Activated T-helper 17 cell treated with anti-CD3 and anti-CD28 coated beads, Interleukin-2, amount 50 U/mL, for 72 hours (primary cell): ENCODE measurements at places on chromosomes 13 and 19.
A peak's percentile ranks its signal among the peaks of the same experiment; 100 is the strongest.

DNA sequence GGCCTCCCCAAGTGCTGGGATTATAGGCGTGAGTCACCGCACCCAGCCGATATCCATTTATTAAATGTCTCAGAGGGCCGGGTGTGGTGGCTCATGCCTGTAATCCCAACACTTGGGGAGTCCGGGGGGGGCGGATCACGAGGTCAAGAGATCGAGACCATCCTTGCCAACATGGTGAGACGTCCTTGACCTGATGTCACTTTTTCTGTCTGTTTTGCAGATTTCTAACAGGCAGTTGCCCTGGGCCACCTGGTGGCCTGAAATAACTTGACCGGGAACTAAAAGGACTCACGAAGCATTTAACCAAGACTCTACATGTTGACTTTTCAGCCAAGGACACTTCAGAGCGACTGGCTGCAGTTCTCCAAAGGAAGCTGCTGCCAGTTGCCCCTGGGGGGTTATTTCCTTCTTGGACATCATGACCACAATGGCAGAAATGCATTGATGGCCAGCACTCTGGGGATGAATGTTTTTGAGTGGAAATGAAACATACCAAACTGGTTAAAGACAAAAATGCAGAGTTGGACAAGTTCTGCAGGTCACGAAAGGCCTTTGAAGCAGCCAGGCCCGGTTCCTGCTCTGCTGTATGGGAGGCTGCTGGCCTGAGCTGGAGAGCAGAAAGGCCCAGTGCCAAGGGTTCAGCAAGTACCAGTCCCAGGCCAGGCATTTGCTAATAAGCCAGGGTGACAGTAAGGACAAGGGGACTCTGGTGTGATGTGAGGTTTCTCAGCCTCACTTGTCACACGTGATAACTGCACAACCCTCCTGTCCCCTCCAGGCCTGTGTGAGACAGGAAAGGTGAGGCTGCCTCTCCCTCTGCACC, 8.3 kb downstream of the ZNF837 start:
- ATAC-seq: no peak

DNA sequence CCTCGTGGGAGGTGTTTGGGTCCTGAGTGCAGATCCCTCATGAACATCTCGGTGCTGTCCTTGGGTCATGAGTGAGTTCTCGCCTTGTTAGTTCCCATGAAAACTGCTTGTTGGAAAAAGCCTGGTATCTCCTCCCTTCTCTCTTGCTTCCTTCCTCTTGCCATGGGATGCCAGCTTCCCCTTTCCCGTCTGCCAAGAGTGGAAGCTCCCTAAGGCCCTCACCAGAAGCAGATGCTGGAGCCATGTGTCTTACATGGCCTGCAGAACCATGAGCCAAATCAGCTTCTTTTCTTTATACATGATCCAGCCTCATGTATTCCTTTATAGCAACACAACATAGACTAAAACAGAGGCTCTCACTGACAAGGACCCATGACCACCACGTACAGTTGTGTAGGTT, 8.2 kb downstream of the ADGRE2 start:
- ATAC-seq: no peak

GRCh38 chr19:19655051-19655594, 8.4 kb downstream of the ATP13A1 start:
- ATAC-seq: no peak

- no peak for ATAC-seq
Observed at GRCh38 chr13:50079655-50080202, 64.5 kb downstream of the KCNRG start.

GRCh38 chr19:46466536-46467196, 4.7 kb downstream of the PNMA8A start:
- peak; percentile 96 for ATAC-seq

- no peak for ATAC-seq
Observed at GRCh38 chr19:18401580-18402112, 4.2 kb upstream of the LRRC25 start.

- ATAC-seq: no peak
Observed at GRCh38 chr13:105083992-105084391, 1451.5 kb downstream of the EFNB2 start.

DNA sequence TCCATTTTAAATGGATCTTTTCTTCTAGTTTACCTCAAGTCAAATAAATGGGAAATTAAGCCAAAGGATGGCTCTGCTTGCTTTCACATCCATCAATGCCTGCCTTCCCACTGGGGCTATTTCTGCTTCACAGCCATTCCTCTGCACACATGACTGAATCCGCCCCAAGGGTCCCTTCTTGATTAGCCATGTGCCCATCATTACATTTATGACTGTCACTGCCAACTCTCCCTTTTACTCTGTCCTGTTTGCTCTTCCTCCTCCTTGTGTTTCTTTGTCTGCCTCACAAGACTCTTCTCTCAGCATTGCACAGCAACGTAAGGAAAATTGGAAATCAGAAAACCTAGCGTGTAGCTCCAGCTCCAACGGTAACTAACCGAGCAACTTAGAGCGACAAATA, 410.2 kb downstream of the TBC1D4 start:
- no peak for ATAC-seq

GRCh38 chr13:76307142-76307541, 579.1 kb downstream of the KCTD12 start:
- ATAC-seq: no peak

- no peak for ATAC-seq
Observed at GRCh38 chr19:27742041-27742440, 1470.9 kb downstream of the UQCRFS1 start.

DNA sequence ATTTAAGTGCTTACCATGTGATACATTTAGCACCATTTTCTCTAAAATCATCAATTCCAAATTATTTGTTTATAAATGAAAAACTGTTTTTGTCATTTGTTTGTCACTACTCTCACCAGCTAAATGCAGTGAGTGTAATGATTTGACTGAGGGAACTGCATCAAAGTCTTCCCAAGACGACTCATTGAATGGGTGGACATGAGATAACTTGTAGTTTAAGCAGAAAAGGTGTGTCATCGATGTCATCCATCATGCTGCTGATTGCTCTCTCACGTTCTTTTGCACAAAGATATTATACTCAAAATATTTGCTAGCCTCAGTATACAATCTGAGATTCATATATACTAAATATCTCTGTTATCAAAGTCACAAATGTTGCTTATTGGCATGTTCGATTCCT, 366.5 kb downstream of the IRS2 start:
- no peak for ATAC-seq

- no peak for ATAC-seq
Observed at GRCh38 chr13:82800391-82800790, 1081.9 kb downstream of the SLITRK1 start.

DNA sequence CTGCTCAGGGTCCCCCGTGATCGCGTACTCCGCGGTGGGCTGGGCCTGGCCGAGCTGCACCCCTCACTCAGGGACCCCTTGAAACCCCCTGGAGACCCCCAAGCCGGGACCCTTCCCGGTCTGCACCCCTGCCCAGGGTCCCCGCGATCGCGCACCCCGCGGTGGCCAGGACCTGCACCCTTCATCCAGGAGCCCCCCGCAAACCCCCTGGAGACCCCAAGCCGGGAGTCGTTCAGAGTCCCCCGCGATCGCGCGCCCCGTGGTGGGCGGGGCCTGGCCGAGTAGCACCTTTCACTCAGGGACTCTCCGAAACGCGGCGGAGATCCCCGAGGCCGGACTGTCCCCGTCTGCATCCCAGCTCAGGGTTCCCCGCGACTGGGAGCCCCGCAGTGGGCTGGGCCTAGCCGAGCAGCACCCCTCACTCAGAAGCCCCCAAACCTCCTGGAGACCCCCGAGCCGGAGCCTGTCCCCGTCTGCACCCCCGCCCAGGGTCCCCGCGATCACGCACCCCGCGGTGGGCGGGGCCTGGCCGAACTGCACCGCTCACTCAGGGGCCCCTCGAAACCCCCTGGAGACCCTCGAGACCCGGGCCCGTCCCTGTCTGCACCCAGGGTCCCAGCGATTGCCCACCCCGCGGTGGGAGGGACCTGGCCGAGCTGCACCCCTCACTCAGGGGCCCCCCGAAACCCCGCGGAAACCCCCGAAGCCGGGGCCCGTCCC, 748 bp downstream of the LMNB2 start:
- peak; percentile 49 for ATAC-seq

DNA sequence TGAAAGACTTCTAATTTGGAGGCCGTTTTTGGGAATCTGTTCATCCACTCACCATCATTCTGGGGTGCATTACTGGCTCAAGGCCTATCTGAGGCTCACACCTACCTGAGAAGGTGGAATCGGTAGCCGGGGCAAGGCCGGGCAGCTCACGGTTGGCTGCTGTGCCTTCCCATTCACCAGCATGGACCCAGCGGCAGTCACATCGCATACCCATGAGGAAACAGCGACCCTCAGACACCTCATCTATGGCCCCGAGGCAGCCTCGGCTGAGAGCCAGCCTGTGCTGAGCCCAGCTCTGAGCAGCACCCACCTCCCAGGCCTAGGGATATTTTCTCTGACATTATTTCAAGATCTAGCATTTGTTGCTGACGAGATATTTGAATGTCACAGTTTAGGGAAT, 130.5 kb downstream of the ATP11A start:
- ATAC-seq: no peak

DNA sequence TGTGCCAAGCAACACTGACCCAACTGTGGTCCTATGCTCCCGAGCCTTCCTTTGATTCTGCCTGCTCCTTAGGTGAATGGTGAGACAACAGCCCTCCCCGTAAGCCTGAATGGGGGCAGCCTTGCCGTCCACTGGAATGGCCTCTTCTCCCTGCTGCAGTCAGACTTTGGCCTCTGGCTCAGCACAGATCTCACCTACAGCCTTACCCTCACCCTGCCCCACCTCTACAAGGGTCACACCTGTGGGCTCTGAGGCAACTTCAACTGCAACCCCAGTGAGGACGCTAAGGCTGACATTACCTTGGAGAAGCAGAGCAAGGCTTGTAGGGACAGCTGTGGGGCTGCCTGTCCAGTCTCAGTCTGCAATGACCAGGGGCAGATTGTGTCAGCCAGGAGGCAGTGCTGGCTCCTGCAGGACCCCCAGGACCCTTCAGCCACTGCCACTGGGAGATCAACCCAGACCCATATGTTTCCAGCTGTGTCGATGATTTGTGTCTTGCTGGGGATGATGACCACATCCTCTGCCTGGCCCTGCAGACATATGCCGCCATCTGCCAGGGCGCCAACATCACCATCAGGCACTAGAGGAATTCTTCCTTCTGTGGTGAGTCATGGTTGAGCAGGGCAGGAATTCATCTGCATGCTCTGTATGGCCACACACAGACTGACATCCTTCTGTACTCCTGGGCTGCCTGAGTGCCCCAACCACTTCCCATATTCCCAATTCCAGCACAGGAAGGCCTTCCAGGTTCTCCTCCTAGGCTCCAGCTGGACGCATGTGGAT, 27.3 kb upstream of the FXYD3 start:
- no peak for ATAC-seq

DNA sequence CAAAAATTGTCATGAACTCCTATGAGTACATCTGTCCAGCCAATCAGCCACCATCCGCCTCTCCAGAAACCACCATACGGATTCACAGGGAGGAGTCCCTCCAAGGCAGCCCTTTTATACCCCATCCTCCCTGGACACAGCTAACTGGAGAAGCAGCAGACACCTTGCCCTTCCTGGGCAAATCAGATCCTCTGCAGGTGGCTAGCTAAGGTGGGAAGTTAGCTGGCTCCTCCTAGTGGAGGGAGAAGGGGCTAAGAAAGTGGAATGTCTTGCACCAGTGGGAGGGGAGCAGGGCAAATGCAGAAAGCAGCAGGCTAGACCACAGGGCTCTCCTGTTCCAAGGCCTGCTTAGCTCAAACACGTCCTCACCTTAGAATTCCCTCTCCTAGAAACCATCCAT, 46.2 kb upstream of the UQCRFS1 start:
- no peak for ATAC-seq

DNA sequence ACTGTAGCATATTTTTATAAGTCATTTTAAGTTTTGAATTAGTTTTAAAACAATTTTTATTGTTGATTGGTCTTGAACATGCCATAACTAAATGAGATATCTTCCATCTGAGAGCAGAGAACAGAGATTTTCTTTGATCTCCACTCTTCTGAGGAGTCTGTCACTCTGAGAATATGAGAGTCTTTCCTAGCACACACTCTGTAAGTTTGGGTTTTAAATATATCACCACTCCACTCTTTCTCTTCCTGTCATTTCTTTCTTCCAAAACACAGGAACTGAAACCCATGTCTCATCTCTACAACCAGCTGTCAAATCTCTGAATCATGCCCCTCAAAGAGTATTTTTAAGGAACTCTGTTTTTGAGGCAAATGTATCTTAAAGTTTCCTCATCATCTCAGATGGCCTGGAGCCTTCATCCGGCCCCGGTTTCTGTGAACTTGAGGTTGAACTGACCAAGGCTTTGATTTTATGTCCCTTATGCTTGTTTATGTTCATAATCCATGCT, 698.2 kb upstream of the SGCG start:
- ATAC-seq: peak; percentile 52

DNA sequence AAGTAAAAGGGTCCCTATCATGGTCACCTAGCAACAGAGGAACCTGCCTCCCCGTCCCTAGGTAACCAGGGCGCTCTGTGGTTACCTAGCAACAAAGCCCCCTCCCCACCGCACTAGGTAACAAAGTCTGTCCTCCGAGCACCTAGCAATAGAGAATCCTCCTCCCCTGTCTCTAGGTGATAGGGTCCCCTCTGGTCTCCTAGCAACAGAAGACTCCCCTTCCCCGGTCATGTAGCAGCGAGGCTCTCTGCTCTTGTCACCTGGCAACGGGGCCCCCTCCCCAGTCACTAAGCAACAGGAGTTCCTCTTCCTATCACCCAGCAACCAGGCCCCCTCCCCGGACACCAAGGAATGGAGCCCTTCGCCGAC, 307 bp downstream of the JOSD2 start:
- ATAC-seq: no peak

DNA sequence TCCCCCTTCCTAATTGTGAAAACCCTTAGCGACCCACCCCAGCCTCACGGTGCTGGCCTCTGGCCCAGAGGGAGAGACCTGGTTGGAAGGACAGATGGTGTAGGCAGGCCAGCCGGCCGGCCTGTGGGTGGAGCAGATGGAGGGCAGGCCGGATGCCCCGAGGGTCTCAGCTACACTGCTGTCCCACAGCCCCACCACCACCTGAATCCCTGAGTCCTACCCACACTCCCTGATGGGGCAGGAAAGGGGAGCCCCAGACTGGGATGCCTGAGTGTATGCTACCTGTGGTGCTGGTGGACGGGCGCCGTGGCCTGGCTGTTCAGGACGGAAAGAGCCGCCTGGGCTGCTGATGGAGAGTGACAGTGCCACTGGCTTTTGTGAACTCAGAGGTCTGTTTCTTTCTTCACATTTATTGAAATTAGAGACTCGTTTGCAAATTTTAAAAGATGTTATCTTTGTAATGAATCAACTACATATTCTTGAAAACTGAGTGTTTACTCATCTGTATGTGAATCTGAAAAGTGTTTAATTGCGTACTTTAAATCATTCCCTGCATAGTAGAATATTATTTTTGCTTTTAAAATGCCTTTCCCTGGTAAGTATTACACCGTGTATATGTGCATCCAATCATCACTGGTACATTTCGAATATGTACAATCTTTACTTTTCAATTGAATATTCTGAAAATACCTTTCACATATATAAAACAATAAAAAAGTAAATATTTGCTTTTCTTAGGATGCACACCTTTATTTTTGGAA, 35.7 kb downstream of the TFDP1 start:
- no peak for ATAC-seq

- no peak for ATAC-seq
Observed at GRCh38 chr19:1394252-1395193, 6.8 kb downstream of the GAMT start.
